ENCODE measurements at places on chromosomes 4 and X.

DNA sequence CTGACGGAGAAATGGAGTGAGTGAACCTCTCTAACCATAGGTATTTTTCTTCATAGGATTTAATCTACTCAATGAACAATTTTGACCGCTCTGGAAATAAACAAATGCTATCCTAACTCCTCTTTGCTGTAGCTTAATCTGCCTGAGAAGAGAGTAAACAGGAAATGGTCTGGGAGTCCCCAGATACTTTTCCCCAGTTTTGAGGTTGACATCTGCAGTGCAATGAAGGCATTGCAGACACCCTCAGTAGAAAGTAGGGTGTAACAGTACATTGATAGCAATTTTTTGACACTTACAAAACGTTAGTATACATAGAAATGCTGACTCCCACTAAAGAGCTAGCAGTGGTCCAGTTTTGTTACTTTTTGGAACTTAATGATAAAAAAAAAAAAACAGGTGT is 495.9 kb upstream of the FAM241A start:
- DNase-seq: no peak

- DNase-seq: no peak
Observed at GRCh38 chr4:16838226-16838875, 60.1 kb downstream of the LDB2 start.

GRCh38 chr4:80082693-80083092 is 9.7 kb upstream of the ANTXR2 start:
- DNase-seq: no peak

GRCh38 chr4:135418353-135418752 is 1216.8 kb upstream of the PABPC4L start:
- no peak for DNase-seq

- no peak for DNase-seq
Observed at GRCh38 chr4:10715135-10715534, 30.6 kb upstream of the CLNK start.

DNA sequence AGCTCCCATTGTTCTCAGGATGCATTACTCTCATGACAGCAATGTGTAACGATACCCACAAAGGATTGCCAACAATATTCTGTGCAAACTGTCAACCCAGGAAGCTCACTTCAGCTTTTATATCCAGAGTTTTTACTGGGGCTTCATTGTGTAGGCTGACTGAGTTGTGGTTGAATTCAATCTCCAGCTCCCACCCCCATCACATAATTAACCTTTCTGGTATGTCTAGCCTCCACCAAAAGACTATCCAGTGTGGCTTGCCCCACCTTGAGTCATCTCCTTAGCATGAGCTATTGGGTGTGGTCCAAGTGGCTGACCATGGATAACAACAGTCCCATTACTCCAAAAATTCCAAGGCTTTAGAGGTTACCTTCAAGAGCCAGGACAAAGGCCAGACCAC is 17.7 kb upstream of the TAB3 start:
- DNase-seq: no peak

- DNase-seq: no peak
Observed at GRCh38 chr4:118857760-118858159, 21.8 kb upstream of the SEC24D start.

DNA sequence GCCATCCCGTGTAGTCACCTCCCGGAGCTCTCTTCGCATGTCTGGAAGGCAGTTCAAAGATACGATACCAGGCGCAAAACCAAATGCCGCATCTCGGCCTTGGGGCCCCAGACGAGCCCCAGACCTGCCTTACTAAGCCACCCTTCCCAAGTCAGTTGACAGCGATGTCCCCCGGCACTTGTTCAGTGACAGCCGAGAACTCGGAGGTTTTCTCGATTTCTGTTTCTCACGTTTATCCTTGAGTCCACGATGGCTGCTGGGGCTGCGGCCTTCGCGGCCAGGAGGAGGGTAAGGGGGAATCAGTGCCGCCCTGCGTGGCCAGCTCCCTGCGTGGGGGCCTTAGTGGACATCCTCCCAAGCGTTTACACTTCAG is 7.3 kb downstream of the MAEA start:
- no peak for DNase-seq

GRCh38 chrX:6718766-6719165 is 183.8 kb upstream of the VCX3A start:
- no peak for DNase-seq

GRCh38 chr4:76435528-76436319 is 695 bp downstream of the SHROOM3 start:
- DNase-seq: no peak

DNA sequence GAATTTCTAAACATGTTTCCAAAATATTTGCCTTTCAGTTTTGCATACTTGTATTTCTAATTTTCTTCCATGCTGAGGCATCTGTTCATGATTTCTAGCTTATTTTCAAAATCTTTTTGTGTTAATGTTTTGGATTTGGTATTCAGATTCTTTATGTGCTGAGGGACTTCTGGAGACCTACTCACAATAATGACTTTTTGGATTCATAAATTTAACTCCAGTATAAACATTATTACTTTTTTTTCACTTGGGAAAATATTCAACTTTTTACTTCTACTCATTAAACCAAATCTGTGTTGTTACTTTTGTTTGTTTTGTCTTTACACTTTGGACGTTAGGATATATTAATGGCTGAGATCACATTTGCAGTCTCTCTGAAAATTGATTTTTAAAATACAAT is 183.7 kb downstream of the TENM3 start:
- DNase-seq: no peak

DNA sequence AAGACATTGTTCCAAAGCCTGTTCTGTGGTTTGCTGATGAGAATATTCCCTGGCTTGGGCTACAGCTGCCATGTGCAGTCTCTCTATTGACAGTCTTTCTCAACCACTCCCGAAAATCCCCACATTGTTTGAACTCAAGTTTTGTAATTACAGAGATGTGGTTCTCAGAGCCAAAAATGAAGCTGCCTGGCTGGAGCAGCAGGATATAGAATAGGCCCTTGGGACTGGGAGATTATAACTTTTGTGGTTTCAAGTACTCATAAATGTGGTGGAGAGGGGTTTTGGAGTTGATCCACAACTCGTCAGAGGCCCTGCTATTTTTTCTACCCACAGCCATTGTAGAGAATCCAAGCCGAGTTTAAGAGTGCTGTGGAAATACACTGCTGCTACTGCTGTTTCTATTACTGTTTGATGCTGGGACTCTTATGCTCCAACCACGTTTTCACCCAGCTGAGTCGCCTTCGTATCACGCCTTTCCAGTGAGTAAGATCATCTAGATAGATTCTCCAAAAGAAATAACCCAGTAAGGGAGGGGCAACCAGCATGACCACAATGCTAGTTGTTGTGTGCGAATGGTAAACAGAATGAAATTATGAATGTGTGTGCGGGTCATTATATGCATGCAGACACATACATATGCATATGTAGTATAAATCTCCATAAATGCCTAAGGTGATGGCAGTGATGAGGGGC is 57.1 kb upstream of the ATXN3L start:
- DNase-seq: peak; percentile 9

- no peak for DNase-seq
Observed at GRCh38 chr4:55574252-55574651, 17.8 kb downstream of the PDCL2 start.

- DNase-seq: no peak
Observed at GRCh38 chr4:33187035-33187434, 2466.9 kb downstream of the PCDH7 start.

DNA sequence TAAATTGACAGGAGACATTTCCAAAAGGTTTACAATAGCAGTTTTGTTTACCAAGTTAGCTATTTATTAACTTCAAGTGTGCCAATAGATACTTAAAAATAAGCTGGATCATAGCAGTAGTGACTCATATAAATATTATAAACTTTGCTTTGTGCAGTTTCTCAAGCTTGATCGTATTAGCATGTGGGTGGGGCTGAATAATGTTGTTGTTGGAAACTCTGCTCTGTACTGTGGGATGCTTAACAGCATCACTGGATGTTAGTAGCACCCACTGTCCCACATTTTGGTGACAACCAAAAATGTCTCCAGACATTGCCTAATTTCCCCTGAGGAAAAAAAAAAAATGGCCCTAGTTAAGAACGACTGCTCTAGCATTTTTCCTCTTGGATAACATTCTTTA is 855.2 kb upstream of the ADGRL3 start:
- DNase-seq: no peak

DNA sequence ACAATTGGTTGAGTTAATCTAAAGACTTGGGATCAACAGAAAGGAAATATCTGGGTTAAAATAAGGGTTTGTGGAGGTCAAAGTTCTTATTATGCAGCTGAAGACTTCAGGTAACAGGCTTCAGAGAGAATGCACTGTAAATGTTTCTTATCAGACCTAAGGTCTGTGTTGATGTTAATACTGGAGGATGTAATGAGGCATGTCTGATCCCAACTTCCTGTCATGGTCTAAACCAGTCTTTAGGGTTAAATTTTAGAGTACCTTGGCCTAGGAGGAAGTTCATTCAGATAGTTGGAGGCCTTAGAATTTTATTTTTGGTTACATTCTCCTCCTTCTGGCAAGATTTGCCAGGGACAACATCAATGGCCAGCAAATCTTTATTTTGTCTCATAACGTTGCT is 72.1 kb upstream of the GC start:
- no peak for DNase-seq

DNA sequence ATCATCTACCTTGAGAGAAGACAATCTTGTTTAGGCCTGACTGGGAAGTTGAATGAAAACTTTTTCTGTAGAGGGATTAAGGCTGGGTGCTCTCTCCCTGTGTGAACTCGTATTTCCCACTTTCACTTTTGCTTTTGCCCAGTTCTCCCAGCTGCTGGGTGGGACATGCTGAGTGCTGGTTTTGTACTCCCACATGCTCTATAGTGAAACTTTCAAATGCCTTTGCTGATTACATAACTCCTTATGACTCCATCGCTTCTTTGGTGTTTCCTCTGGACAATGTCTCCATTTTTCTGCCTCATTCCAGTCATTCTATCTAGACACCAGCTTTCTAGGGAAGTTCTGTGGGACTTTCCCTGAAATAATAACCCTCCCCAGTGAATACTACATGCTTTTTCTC is 100.5 kb downstream of the CLNK start:
- DNase-seq: peak; percentile 9

GRCh38 chrX:20967725-20968124 is 406.5 kb upstream of the CNKSR2 start:
- no peak for DNase-seq

- no peak for DNase-seq
Observed at GRCh38 chr4:113732967-113733527, 28.5 kb downstream of the CAMK2D start.

GRCh38 chr4:2949782-2950125 is 13.5 kb downstream of the NOP14 start:
- no peak for DNase-seq

DNA sequence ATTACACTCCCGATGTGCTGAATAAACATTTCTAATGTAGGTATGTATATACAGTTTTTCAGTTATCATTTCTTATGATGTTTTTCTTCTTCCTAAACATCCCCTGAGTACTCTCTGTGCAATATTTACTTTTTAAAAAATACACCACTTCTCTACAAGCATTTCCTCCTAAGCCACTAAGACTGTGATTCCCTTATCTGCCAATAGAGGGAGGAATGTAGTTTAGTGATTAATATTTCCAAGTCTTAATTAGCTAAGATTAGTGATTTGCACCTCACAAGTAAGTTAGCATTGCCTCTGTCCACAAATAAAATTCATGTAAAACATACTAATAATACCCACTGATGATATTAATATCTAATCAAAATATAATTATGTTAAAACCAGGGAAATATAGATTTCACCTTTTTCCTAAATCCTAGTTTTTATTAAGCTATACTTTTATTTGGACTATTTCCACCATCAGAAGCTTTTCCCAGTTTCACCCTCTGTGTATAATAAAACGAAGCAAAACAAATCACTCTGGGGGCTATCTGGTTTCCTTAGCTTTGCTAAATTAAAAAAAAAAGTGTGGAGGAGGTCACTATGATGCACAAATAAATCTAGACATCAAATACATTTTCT is 909.1 kb downstream of the FAT4 start:
- DNase-seq: no peak

DNA sequence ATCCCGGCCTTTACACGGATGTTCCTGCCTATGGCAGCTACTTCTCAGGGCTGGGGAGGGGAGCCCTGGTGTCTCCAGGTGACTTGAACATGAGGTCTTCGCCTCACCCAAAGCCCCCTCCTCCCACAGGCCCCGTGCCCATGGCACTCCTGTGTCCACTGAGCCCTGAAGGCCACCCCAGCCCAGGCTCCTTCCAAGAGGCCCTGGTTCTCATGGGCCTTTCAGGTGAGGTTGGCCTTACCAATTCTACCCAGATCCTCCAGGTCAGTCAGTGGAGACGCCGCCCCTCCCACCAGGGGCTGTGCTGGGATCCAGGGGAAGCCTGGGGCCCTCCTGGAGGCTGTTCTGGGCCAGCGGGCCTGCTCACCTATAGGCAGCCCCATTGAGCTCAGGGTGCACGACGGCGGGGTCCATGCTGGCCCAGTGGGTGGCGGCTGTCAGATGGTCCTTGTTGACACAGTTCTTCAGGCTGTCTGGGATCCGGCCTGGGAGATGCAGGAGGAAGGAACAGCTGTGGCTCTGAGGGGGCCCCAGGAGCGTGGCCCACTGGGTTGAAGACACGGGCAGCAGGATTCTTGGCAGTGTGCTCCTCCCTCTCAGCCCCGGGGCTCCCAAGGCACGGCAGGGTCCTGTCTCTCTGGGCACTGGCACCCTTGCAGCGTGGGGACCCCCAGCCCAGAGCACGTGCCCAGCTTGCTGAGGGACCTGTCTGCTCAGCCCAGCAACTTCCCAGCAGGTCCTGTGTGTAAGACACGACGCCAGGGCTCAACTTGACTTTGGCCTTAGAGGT is 36.2 kb downstream of the CTBP1 start:
- no peak for DNase-seq

DNA sequence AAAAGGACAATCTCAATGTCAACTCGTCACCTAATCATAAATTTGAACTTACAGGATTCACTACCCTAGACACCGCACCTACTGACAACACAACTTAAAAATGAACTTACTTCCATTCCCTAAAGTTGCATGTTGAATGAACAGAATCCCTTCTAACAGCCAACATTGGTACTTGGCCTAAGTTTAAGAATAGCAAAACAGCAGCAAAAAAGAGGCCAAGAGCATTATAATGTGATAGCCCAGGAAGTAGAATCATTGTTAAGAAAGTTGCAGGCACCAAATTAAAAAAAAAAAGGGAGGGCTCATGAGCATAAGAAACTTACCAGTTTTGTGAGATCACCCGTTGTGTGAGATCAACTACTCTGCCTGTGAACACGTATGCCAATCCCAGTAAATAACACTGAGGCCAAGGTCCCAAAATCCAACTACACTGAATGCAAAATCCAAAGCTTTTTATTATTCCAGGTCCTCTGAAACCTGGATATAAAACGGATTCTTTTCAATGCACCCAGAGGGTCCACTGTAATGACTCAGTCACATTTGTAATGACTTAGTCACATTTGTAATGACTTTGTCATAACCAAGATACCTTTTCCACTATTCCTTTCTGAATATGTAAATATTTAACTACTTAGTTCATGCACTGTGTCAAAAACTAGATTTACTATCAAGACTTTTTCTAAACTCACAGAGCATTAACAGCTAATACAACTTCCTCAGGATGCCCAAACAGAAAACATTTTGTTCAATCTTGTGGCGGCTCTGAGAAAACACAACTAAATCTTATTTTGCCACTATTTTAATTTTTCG is 6.8 kb downstream of the HNRNPDL start:
- no peak for DNase-seq

All from T-helper 2 cell treated with Interferon-gamma antibody and Interleukin-4, amounts not matched to agents 5 μg/mL and 100 μg/mL, for 36 hours (primary cell).